ENCODE measurements at places on chromosomes 16 and 17. TPM values are rescaled to one million over a fixed set of nuclear protein-coding genes. Genes with fewer than 3 reads are reported as not detected.

- ATAC-seq: no peak
Measured at GRCh38 chr17:81858967-81859905, 1.1 kb downstream of the P4HB start.

- peak; percentile 24 for ATAC-seq
Measured at GRCh38 chr17:74957935-74958740, 14.4 kb downstream of the HID1 start.

DNA sequence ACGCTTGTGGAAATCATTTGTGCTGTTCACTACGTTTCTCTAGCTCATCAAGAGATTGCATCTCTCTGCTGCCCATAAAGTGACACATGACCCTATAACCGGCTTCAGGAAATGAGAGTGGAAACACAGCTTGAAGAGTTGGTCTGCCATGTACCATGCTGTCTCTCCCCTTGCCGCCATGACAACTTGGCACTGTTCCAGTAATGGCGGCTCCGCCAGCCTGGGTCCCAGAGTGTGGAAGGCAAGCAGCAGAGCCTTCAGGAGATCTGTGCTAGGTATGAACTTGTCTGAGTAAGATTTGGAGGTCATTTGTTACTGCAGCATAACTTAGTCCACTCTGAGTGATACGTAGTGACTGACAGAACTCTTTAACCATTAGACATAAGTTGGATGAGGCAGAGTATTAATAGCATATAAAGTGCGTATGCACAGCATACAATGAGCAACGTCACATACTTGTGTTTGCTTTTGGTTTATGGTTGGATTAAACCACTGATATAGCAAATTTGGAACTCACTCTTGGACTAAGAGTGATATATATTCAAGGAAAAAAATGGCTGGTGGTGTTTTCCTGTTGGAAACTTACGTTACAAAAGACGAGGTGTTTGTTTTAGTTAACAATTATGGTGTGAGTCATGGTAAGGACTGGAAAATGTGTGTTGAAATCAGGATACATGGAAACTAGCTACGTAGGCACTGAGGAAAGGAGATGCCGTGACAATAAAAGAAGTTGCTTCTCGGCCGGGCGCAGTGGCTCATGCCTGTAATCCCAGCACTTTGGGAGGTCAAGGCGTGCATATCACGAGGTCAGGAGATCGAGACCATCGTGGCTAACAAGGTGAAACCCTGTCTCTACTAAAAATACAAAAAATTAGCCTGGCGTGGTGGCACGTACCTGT lies 24.4 kb upstream of the PMP22 start:
- no peak for ATAC-seq

DNA sequence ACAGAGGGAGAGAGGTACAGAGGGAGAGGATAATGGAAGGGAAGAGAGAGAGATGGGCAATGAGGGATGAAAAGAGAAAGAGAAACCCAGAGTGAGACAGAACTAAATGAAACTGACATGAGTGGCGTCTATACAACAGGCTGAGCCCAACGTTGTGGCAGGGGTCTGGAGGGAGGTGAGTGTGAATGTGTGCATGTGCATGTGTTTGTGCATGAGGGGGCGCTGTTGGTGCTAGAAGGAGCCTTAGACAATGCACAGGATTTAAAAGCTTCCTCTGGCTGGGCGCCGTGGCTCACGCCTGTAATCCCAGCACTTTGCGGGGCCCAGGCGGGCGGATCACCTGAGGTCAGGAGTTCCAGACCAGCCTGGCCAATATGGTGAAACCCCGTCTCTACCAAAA lies 454.8 kb upstream of the CDH11 start:
- no peak for ATAC-seq

- ATAC-seq: no peak
Measured at GRCh38 chr17:70791748-70792443, 622.6 kb downstream of the KCNJ2 start.

DNA sequence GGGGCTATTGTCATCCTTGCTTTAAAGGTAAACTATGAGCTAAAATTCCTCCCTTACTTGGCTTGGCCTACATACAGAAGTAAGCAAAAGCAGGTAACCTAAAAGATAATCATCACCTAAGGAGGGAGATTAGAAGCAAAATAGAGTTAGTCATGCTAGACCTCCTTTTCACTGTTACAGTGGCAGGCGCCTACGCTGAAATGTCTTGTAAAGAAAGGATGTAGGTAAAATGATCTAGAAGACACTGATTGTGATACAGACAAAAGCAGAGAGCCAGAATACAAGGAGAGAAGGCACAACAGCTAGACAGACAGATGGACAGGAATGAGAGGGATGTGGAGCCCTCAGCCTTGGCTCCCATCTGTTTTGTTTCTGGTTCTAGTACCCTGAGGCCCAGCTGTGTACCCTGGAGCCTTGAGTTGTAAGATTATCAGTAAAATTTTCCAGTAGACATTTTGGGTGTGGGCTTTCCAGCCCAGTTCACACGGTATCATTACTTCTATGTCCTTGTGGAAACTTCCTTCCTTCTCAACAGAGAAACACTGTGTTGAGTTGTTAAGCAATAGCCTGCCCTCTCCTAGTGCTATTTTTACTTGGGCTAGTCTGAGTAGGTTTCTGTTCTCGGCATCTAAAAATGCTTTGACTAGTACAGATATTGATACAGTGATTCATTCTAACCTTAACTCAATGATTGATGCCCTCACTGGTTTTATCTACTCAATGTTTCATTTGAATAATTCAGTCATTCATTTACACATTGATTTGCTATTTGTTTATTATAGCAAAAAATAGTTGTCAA lies 7.7 kb upstream of the C16orf78 start:
- no peak for ATAC-seq

GRCh38 chr16:75432828-75433731 lies at the start of gene CFDP1:
TSS of gene CFDP1 (minus strand) at chr16:75433503. CDS start at chr16:75433352, 151 bp downstream.
- peak; percentile 96 for ATAC-seq

- ATAC-seq: no peak
Measured at GRCh38 chr17:34416116-34416515, 53.1 kb upstream of the CCL1 start.

- no peak for ATAC-seq
Measured at GRCh38 chr16:71893888-71894228, 1.5 kb upstream of the IST1 start.

GRCh38 chr16:64977206-64977920 lies 144.5 kb downstream of the CDH11 start:
- peak; percentile 18 for ATAC-seq

DNA sequence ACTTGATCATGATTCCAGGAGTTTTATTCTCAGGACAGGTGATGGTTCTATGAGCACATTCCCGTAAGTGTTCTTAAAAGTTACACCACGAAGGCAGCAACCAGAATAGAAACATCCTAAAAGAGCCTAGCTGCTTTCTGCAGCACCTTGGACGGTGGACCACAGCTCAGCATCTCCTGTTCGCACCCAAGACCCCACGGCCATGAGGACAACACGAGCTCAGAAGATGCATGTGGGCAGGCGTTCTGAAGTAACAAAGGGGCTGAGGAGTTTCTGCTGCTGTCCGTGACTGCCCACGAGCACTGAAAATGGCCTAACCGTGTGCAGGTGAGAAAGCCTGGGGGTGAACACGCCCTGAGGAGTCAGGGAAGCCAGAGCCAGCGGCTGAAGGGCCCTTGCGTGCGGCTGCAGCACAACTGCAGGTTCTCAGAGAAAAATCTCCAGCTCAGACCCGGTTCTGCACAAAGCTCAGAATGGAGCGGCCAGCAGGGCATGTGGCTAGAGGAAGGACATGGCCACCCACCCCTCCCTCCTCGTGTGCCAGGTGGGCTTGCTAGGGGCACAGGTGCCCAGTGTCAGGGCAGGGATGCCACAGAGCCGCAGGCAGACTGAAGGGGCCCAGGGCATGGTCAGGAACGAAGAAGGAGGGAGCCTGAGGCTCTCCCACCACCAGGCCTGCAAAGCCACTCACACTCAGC lies 10.8 kb upstream of the C16orf95 start:
- ATAC-seq: no peak

GRCh38 chr16:23365602-23366240 lies 63.6 kb downstream of the SCNN1B start:
- no peak for ATAC-seq

The PRR29 gene
- total RNA-seq: 0.61 TPM

The ZNF469 gene
- 0.31 TPM for total RNA-seq

The TNFRSF17 gene
- not detected for total RNA-seq

The TBC1D3E gene
- total RNA-seq: not detected

The PIK3R5 gene
- 0.27 TPM for total RNA-seq

The PDPK1 gene
- total RNA-seq: 27.0 TPM

The CLDN7 gene
- total RNA-seq: 3.7 TPM

The PIK3R6 gene
- not detected for total RNA-seq
